Endothelial cell of umbilical vein (primary cell): ENCODE measurements at places on chromosomes 7 and 10. TPM values are rescaled to one million over a fixed set of nuclear protein-coding genes. Genes with fewer than 3 reads are reported as not detected.

Gene CYP2C19
- total RNA-seq = not detected in 2 replicates

Gene TRIM56
- 21.8 and 25.1 TPM in 2 replicates for total RNA-seq

Gene CYP3A4
- total RNA-seq = not detected in 2 replicates

Gene CNNM1
- total RNA-seq = not detected in 2 replicates

Gene NXPH1
- not detected in 2 replicates for total RNA-seq

Gene DNA2
- 18.1 and 18.2 TPM in 2 replicates for total RNA-seq

Gene INA
- 0.39 and 0.40 TPM in 2 replicates for total RNA-seq

Gene SPAM1
- total RNA-seq = not detected in 2 replicates

Gene PLAC9
- 1.7 and 2.1 TPM in 2 replicates for total RNA-seq

Gene PILRA
- 0.53 and 1.3 TPM in 2 replicates for total RNA-seq

Gene LRGUK
- total RNA-seq = 0.11 TPM in 1 of 2 replicates, not detected in the other

Gene OPN1SW
- not detected in 2 replicates for total RNA-seq

Gene GHITM
- 113 and 114 TPM in 2 replicates for total RNA-seq

Gene UCN3
- total RNA-seq = not detected in 2 replicates

Gene OIT3
- 0.15 TPM in 1 of 2 replicates, not detected in the other for total RNA-seq

Gene PRTFDC1
- 24.2 and 27.0 TPM in 2 replicates for total RNA-seq

Gene TRPV5
- not detected in 2 replicates for total RNA-seq

Gene LIPN
- total RNA-seq = not detected in 2 replicates

Gene COBL
- 0.07 and 0.11 TPM in 2 replicates for total RNA-seq

Gene ODAD2
- total RNA-seq = 4.4 and 7.8 TPM in 2 replicates

Gene SRRM3
- total RNA-seq = 4.8 and 5.4 TPM in 2 replicates

Gene SFTPA1
- not detected in 2 replicates for total RNA-seq

Gene RARRES2
- not detected in 2 replicates for total RNA-seq

Gene PRSS58
- not detected in 2 replicates for total RNA-seq

Gene AGBL3
- total RNA-seq = 3.2 and 3.4 TPM in 2 replicates

Gene TPK1
- total RNA-seq = 8.3 and 9.3 TPM in 2 replicates

Gene ANKRD1
- 591 and 664 TPM in 2 replicates for total RNA-seq

Gene SPDYE5
- 0.16 TPM in 1 of 2 replicates, not detected in the other for total RNA-seq
